ENCODE measurements at places on chromosomes 6 and 20.

DNA sequence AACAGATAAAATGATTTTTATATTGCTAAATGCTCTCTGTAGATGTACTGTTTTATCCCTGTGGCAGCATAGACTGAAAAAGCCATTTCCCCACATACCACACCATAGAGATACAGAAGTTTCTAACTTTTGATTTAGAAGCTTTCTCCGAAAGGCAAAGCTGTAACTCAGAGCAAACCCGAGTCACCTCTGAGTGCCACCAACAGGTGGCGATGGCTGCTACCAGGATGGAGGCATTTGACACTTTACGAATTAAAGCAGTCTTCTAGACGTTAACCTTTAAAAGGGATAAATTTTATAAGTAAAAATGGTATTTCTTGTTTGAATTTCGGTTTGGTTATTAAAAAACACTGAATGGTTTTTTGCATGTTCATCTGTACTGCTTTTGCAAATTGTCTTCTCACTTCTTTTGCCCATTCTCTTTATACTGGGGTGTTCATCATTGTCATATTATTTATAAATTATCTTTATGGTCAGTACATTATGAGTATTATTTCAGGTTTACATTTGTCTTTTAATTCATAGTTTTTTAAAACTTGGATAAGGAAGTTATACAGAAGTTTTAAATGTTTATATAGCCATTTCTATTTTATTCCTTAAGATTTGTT, 201.0 kb upstream of the CEP162 start:
- DNase-seq: peak; percentile 45

DNA sequence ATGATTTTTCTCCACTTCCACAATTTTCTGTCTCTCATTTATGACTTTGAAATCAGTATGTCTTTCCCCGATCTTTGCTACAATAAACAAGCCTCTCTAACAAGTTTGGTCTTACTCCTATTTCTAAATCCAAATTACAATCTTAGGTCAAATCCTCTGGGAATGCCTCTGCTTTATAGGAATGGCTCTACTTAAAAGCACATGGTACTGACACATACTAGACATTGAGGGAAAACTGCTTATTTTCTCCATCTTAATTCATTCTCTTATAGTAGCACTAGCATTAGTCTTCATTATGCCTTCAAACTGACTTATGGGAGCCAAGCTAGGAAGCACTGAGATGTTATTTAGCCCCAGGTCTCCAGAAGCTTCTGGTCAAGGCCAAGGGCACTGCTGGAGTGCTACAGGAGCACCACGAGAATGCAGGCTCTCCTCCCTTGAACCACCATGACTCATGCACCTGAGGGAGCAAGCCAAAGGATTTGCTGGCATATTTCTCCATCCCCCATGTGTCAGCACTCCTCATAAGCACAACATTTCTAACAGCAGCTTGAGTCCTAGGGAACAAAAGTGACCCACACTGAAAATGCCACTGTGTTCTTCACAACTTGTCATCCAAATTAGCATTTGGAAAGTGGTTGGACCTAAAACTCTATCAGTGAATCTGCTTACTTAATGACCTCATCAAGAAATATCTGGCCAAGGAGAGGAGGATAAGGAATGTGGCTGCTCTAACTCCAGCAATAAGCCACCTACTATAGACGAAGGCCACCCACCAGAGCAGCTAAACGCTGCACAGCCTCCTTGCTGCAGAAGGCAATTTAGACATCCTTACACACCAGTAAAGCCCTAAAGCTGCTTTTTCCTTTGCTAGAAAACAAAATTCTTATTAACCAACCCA, 156.8 kb upstream of the KCNQ5 start:
- no peak for DNase-seq

- peak; percentile 20 for DNase-seq
Measured at GRCh38 chr6:166737261-166737660, 110.2 kb upstream of the RPS6KA2 start.

- DNase-seq: no peak
Measured at GRCh38 chr20:53736757-53737395, 143.2 kb upstream of the ZNF217 start.

DNA sequence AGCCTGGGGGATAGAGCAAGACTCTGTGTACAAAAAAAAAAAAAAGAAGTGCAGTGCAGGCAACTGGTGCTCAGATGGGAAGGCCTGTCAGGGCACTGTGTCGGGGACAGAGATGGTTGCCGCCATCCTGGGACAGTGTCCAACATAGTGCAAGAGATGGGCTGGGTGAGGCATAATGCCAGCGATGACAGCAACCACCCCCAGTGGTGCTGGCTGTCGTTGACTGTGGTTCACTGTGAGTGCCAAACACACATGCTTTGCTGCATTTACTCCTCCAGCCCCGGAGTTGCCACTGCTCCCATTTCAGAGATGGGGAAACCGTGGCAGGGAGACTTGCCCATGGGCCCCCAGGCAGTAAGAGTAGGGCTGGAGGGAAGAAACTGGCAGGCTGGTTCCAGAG, 5.2 kb upstream of the C20orf203 start:
- DNase-seq: no peak

DNA sequence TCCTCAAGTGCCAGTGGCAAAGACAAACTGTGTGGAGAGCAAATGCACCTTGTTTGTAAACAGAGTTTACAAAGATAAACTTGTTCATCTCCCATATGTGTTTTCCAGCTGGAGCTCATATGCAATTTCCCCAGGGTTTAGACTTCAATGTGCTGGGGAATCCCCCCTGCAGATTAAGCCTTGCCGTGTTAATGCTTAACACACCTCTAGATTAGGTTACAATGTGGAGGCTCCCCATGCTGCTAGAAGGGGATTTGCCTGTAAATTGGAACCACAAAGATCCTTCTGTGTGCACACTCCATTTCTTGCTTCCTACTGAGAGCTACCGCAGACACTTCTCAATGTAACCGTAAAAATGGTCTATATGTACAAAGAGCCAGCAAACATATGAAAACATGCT, 263.1 kb downstream of the TBX18 start:
- DNase-seq: no peak

DNA sequence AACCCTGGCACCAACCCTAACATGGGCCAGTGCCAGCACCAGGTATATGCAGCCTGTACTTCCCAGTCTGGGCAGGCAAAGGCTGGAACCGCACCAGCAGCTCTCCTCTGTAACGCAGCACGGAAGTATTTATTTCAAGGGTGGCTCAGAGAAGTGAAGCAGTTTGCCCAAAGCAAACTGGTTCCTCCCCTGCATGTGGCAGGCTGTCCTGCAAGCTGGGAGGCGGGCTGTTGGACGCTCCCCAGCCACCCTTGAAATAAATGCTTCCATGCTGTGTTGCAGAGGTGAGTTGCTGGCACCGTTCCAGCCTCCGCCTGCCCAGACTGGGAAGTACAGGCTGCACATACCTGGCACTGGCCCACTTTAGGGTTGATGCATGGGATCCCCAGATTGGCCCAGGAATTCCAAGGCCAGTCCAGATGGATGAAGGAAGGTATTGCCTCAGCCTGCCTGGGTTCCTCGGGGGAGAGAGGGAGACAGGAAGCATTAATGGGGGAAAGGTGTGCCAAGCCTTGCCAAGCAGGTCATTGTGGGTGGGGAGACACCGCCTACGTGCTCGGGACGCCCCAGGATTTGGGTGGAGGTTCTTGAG, 49.8 kb downstream of the PPARD start:
- DNase-seq: peak; percentile 46

DNA sequence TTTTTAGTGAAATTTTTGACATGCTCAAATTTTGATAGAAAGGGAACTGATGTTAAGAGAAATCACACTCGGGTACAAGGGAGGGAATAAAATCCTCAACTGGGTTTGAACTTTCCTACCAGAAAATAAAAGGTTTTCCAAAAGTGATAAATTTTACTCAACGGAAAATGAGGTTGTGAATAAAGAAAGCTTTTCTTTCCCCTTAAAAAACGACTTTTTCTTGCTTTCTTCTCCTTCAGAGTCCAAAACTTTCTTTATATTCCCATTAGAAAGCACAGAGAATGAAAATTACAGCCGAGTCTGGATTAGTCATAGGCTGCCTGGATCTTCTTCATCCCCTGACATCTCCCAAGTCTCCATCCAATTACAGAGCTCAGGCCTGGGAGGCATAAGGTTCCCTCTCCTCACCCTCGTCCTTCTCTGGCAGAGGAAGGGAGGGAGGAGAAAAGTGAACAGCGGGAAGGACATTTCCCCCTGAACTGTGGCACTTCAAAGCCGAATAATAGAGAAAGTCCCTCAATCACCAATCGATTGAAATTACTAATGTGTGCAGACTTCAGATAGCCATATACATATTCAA, 28.1 kb upstream of the QKI start:
- DNase-seq: no peak

DNA sequence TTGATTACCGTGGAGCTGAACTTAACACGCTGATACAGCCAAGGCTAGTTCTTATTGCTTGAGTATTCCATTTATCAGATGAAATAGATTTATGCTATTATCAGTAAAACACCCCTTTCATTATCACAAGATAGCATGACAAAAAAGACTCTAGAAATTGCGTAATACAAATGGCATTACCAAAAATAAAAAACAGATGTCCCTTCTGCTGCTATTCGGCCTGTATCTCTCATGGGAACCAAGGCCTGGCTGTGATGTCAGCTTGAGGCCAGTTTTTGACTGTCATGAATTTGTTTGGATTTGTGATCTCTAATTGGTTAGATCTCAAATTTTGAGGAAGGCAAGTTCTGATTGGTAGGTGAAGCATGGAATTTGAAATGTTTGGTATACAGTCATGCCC, 25.2 kb downstream of the MEI4 start:
- DNase-seq: no peak

All from NCI-H774 (cell line).